Left ventricle myocardium superior (tissue), 1 donor: ENCODE measurements at places on chromosomes 12 and 14. TPM values are rescaled to one million over a fixed set of nuclear protein-coding genes. Genes with fewer than 3 reads are reported as not detected.

- peak; percentile 43 for DNase-seq
Observed at GRCh38 chr12:56160193-56160763, 2.1 kb downstream of the MYL6 start.

DNA sequence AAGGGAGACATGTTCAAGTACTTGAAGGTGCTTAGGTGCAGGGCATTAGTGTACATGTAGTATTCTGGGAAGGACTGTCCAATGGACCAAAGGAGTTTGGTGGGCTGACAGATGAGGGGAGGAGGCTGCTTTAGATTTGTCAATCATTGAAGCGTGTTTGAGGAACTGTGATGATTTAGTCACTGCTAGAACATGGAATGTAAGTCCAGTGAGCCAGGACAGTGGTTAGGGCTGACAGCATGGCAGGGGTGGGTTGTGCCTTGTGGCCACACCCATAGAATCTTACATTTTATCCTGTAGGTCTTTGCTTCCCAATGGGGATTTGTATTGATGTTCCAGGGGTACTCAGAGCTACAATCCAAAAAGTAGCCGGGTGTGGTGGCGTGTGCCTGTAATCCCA lies 24.6 kb downstream of the DIP2B start:
- DNase-seq, result no peak

GRCh38 chr12:51631591-51631990 lies 40.6 kb downstream of the SCN8A start:
- no peak for DNase-seq

GRCh38 chr12:26648999-26649398 lies 184.0 kb downstream of the ITPR2 start:
- DNase-seq, result no peak

- no peak for DNase-seq
Observed at GRCh38 chr12:53012928-53013327, 6.7 kb downstream of the EIF4B start.

DNA sequence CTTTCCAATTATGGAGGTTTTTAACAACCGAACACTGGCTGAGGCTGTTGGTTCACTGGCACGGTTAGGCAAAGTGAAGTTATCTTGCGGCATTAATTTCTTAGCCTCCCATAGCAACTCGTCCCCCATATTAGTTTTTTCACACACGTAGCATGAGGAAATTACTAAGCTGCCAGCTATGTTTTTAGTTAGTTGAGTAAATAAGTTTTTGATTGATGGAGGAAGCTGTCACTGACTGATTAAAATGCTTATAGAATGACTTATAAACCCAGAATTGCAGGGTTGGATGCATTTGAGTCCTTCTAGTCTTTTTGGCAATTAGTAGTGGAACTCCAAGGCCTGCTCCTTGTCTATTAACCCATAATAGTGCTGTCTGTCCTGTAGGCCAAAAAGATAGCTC lies 97.1 kb downstream of the ALG10 start:
- DNase-seq, result no peak

DNA sequence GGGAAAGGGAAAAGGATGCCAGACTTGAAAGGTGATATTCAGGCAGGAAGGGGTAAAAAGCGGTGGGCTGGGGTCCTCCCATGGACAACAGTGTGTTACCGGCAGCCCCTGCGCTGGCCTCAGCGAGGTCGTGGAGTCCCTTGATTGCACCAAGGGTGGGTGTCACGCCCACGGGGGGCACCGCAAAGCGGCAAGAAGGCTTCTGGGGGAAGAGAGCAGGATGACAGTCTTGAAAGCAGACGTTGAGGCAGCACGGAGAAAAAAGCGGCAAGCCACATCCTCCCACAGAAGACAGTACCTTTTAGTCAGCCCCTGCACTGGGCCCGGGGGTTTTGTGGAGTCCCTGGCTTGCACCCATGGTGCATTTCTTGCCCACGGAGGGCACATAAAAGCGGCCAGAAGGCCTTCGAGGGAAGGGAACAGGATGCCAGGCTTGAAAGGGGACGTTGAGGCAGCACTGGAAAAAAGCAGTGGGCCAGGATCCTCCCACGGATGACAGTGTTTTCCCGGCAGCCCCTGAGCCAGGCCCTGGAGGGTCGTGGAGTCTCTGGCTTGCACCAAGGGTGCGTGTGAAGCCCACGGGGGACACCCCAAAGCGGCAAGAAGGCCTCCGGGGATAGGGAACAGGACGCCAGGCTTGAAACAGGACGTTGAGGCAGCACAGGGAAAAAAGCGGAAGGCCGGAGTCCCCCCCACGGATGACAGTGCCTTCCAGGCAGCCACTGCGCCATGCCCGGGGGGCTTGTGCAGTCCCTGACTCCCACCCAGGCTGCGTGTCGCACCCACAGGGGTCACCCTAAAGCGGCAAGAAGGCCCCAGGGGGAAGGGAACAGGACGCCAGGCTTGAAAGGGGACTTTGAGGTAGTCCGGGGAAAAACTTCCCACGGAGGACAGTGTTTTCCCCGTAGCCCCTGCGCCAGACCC lies 162.2 kb upstream of the ALG10B start:
- DNase-seq, result no peak

CLEC1B gene
- total RNA-seq, result not detected

AQP6 gene
- total RNA-seq, result not detected

RERG gene
- total RNA-seq, result 3.8 TPM

ITGA7 gene
- total RNA-seq, result 488 TPM
